ENCODE measurements at places on chromosomes 13 and 19.

- no peak for DNase-seq
These were observed 6.5 kb downstream of the LENG1 start for GRCh38 chr19:54152878-54153524.

- DNase-seq: no peak
These were observed 390.1 kb downstream of the IRS2 start for GRCh38 chr13:109396266-109396665.

DNA sequence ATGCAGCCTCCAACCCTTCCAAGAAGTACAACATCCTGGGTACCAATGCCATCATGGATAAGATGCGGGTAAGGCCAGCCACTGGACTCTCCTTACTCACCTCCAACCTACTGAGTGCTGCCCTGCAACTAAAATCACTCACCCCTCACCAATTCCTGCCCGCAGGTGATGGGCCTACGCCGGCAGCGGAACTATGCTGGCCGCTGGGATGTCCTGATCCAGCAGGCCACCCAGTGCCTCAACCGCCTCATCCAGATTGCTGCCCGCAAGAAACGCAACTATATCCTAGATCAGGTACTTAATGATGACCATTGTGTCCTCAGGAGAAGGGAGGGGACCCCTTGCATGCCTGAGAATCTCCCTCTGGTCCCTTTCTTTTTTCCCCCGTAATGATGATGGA lies 15.6 kb upstream of the CCDC97 start:
- no peak for DNase-seq

GRCh38 chr13:46168341-46168740 lies 13.6 kb downstream of the LCP1 start:
- DNase-seq: peak; percentile 53

- DNase-seq: no peak
These were observed 6.8 kb upstream of the ZNRF4 start for GRCh38 chr19:5448374-5448773.

GRCh38 chr13:76307142-76307541 lies 579.1 kb downstream of the KCTD12 start:
- DNase-seq: no peak

GRCh38 chr13:51845574-51846318 lies 769 bp upstream of the TMEM272 start:
- no peak for DNase-seq

DNA sequence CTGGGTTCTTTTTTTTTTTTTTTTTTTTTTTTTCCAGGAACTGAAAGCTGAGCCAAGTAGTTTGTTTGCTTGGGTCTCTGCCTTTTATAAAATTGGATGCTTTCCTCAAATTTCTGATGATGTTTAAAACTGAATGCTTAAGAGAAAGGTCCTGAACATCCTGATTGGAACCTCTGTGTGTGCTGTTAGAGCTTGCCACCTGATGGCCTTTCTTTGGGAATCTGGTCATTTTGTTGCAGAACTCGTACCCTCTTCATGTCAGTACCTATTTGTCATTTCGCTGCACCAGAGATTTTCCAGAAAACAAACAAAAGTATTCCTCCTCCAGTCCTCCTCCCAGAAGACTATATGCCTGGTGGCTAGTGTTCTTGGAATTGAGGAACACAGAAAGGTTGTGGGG lies 81.2 kb upstream of the KLF12 start:
- DNase-seq: no peak

DNA sequence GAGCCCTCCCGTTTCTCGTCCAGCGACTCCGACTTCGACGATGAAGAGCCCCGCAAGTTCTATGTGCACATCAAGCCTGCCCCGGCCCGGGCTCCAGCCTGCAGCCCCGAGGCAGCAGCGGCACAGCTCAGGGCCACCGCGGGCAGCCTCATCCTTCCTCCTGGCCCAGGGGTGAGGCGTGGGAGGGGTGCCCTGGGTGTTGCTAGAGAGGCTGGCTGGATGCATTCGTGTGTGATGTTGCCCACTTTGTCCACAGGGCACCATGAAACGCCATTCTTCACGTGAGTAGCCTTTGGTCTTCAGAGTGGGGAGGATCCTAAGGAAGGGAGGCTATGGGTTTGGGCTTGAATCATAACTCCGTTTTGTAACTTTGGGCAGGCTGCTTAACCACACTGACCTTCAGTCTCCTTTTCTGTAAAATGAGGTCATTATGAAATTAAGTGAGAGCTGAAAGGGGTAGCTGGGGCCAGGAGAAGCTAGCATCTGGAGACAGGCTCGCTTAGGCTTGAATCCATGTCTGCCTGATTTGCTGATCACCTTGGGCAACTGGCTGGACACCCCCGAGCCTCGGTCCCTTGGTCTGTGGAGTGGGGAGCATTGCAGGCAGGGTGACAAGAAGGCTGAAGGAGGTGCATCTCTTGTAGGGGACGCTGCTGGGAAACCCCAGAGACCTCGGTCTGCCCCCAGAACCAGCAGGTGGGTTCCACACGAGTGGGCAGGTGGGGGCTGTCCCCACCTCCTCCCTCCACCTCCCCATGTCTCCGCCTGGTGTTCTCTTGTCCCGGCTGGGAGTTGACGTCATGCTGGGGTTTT lies 18.7 kb upstream of the B3GNT3 start:
- DNase-seq: no peak

DNA sequence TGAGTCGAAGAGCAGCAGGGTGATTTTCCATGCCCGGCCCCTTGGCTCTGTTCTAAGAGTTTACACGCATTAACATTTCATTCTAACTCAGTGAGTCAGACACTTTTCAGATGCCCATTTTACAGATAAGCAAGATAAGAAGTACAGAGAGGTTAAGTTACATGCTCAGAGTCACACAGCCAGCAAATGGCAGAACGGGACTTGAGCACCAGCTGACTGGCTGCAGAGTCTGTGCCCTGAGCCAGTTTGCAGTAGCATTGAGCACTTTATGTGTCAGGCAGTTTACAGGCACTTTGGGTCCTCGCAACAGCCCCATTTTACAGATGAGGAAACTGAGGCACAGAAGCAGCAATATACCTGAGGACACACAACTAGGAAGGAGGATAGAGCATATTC lies 19.0 kb downstream of the CCDC8 start:
- no peak for DNase-seq

DNA sequence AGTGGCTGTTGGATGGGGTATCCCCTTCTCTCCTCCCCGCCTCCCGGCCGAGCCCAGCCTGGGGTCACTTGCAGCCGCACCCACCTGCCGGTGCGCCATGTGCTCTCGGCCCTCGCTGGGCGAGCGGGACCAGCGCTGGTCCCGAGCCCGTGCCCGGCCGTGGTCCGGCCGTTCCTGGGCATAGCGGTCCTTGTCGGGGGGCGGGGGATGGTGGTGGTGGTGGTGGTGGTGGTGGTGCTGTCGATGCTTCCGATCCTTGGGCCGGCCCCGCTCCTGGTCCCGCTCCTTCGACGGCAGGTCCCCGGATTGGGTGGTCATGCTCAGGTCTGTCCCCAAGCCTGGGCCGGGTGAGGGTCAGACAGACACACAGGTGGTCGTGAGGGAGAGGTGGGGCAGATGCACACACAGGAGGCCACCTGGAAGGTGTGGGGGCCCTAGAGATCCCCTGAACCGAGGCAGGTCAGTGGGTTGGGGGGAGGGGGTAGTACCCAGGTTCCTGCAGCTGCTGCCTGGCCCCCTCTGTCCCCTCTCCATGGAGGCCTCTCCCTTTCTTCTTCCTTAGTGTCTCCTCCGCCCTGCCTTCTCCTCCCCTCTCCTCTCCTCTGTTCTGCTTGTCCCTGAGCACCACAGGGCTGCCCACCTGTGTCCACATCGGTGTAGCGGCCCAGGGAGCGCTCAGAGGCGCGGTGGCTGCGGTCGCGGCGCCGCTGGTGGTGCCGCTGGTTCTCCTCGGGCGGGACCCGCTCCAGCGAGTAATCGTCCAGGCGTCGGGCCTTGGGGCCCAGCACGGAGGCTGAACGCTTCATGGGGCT lies 58.7 kb downstream of the IER2 start:
- no peak for DNase-seq
